Camera-type eye (tissue), 1 donor: ENCODE measurements at places on chromosomes 13 and 19. TPM values are rescaled to one million over a fixed set of nuclear protein-coding genes. Genes with fewer than 3 reads are reported as not detected.

Gene GTF2F2
- 25.8 TPM for total RNA-seq

Gene KLK14
- total RNA-seq = not detected

Gene HRC
- total RNA-seq = 18.6 TPM

Gene ONECUT3
- total RNA-seq = 0.55 TPM

Gene EID2
- total RNA-seq = 14.2 TPM

Gene CCDC106
- total RNA-seq = 10.9 TPM

Gene SIGLEC11
- 1.3 TPM for total RNA-seq

Gene KIR3DL1
- total RNA-seq = 0.22 TPM

Gene TNFSF11
- total RNA-seq = 0.44 TPM

Gene SYDE1
- total RNA-seq = 23.3 TPM

Gene KIR3DL3
- not detected for total RNA-seq

Gene CRB3
- total RNA-seq = 5.9 TPM

Gene PEG3
- 79.8 TPM for total RNA-seq

Gene ADPRHL1
- total RNA-seq = 7.3 TPM

Gene CDX2
- not detected for total RNA-seq

Gene OR10H1
- not detected for total RNA-seq

Gene COL4A2
- 391 TPM for total RNA-seq

Gene TMEM190
- not detected for total RNA-seq

Gene ADM5
- 0.77 TPM for total RNA-seq

Gene ATP4A
- total RNA-seq = not detected

Gene ZNF442
- 13.2 TPM for total RNA-seq

Gene LAIR1
- total RNA-seq = 5.1 TPM

Gene PRR19
- total RNA-seq = not detected

Gene KL
- total RNA-seq = 8.9 TPM

Gene PNMA8C
- 7.1 TPM for total RNA-seq

Gene FXYD7
- total RNA-seq = 8.3 TPM

Gene ZIC5
- total RNA-seq = 10.4 TPM

Gene THSD1
- total RNA-seq = 15.7 TPM

Gene LRRC4B
- 38.4 TPM for total RNA-seq

Gene SLITRK1
- 7.4 TPM for total RNA-seq

Gene OR7A5
- not detected for total RNA-seq

Gene MAP4K1
- 6.2 TPM for total RNA-seq
